Foreskin fibroblast (primary cell): ENCODE measurements at places on chromosomes 5 and 9.

- DNase-seq: peak; percentile 3
Observed at GRCh38 chr9:119951090-119951489, 581.9 kb upstream of the BRINP1 start.

DNA sequence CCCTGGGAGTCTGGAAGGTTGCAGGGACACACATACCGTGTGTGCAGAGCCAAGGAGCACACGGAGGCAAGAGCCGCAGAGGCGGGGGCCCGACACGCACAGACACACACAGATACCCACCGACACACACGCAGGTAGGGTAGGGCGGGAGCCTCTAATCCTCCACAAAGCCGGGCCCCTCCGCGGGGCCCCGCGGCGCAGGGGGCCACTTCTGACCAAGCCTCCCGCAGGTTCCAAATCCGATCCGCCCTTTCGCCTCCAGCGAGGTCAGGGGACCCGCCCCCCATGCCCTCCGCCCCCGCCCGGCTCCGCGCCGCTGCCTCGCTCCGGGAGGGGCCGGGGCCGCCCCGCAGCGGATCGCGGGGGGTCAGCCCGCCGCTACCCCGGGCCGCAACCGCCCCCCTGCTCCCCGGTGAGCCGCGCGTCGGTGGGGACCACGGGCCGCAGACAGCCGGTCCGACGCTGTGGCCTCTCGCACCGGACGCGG, 1.4 kb upstream of the LMX1B start:
- DNase-seq: no peak

DNA sequence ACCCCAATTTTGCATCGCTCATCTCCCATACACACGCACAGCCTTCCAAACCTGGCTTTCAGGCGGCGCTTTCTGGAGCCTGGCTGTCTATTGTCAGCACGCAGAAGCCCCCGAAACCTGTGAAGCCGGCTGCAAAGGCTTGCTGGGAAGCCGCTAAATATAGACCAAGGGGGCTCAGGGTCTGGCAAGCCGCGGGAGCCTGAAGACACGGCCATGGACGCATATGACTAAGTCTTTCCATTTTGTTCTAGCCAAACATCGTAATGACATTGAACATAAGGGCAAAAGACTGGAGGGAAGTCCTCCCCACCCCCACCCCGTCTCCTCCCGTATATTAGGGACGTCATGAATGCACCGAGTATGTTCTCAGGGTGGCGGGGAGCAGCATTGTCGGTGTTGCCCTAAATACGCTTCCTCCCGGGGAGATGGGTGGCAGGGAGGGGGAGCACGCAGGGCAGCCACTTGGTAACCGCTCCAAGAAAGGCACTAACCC, 1.1 kb downstream of the CTNND2 start:
- no peak for DNase-seq

- no peak for DNase-seq
Observed at GRCh38 chr5:167783145-167783817, 508.2 kb upstream of the WWC1 start.

DNA sequence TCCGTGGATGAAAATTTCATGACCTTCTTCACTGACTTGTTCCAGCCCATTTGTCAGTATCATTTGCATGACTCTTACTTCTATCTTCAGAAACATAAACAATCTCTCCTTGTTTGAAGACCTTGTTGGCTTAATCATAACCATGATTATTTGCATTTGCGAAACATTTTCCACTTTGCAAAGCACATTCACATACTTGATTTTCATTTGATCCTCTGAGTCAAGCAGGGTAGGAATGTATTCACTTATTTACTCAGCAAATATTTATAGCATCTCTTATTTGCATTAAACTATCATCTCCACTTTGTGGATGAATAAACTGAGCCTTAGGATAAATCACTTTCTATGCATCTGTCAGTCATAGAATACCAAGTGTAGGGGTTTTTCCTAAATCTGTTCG, 343.0 kb upstream of the SGCD start:
- peak; percentile 1 for DNase-seq

GRCh38 chr5:4740156-4740555, 400.0 kb upstream of the ADAMTS16 start:
- DNase-seq: no peak

DNA sequence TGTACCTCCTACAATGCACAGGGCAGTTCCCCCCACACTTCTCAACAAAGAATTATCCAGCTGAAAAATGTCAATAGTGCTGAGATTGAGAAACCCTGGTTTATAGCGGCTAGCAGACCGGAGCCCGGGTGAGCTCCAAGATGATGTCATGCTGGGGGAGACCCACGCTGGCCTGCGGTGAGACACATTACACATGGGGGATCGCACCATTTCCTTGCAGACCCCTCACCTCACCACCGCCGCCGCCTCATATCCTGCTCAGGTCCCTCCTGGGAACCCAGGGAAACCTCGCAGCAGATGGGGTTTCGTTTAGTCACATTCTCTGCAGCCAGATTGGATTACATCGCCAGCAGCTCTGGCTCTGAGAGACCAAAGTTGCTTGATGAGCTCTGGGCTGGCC, 14.7 kb upstream of the TNC start:
- DNase-seq: no peak

DNA sequence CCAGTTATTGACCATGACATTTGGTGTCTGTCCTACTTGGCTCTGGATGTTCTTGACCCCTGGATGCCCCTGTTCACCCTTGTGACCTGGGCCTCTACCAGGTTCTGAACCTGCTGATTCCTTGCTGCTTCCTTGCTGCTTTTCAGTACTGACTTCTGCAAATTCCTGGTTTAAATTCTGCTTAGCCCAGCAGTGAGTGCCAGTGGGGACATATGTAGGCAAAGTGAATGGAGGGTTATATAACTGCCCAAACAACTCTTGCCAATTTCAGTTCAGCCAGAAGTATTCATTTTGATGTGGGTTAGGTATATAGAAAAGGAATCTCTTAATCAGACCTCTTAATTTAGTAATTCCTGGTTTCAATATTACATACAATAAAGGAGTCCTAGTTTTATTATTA, 220.6 kb downstream of the TAF11L14 start:
- DNase-seq: no peak

DNA sequence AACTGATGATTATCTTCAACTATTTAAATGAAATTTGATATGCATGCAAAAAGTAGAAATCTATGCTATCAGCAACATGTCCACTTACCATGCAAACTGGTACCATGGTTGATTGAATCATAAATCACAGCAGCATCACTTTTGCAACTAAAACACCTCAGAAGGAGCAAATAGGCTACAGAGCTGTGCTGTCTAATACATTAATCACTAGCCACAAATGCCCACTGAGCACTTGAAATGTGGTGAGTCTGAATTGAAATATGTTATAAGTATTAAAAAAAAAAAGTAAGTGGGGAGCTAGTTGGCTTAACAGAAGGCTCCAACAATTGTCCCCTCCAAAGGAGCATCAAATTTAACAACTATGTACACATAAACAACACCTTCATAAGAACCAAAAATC, 112.5 kb downstream of the FAM114A2 start:
- DNase-seq: peak; percentile 16

DNA sequence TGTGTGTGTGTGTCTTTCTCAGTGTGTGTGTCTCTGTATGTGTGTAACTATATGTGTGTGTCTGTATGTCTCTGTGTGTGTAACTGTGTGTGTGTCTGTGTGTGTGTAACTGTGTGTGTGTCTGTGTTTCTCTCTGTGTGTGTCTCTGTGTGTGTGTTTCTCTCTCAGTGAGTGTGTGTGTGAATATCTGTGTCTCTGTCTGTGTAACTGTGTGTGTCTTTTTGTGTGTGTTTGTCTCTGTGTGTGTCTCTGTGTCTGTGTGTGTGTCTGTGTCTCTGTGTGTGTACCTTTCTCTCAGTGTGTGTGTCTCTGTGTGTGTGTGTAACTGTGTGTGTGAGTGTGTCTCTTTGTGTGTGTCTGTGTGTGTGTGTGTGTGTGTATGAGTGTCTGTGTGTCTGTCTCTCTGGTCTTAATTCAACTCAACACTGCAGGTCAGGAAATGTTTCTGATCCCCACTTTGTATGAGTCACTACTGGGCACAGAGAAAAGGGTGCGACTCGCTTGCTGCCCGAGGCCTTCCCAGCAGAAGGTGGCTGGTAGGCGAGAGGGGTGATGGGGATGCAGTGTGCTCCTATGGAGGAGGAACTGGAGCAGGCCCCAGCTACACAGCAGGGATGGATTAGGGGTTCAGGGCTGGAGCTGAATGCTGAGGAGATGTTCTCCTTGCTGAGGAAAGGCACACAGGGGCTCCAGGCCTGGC, 52.1 kb downstream of the NSG2 start:
- DNase-seq: peak; percentile 6

DNA sequence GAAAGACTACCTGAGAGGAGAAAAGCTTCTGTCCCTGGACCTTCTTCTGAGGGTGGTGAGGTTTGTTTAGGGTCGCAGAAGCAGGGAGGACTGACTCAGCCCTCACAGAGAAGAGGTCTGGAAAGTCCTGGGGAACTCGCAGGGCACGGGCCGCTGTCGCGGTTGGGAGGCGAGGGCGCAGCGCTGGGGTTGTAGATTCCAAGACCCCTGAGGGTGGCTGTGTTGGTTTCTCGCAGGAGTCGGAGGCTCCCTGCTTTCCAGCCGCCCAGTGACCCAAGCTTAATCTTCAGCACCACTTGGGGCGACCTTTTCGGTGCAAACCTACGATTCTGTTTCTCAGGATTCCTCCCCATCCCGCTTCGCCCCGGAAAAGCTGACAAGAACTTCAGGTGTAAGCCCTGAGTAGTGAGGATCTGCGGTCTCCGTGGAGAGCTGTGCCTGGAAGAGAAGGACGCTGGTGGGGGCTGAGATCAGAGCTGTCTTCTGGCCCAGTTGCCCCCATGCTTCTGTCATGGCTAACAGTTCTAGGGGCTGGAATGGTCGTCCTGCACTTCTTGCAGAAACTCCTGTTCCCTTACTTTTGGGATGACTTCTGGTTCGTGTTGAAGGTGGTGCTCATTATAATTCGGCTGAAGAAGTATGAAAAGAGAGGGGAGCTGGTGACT, 482 bp downstream of the SLC27A6 start:
- no peak for DNase-seq

DNA sequence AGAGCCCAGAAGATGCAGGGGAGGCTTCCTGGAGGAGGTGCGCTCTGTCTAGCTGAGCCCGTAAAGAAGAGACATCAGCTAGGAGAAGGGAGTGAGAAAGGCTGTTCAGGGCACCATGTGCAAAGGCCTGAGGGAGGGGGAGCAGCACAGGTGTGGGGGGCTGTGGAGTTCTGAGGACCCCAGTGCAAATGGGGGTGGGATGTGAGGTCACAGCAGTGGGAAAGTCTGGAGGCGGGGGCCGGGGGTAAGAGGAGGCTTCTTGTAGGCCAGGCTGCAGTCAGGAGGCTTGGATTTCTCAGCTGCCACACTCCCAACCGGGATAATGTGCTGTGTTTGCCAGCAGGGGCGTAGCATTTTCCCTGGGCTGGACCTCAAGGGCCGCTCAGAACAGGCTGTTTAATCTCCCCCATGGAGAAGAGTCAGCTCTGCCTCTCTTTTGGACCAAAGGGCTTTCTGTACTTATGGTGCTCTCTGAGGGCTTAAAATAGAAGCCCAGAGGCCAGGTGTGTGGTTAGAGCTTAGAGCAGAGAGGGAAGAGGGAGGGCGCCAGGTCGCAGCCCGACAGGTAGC, 5.7 kb downstream of the NEURL1B start:
- no peak for DNase-seq

GRCh38 chr5:42404366-42404765, 18.9 kb upstream of the GHR start:
- no peak for DNase-seq
